Progenitor cell of endocrine pancreas (in vitro differentiated cells): ENCODE measurements at places on chromosomes 2 and 18. TPM values are rescaled to one million over a fixed set of nuclear protein-coding genes. Genes with fewer than 3 reads are reported as not detected.

Gene APOB
- 15.6 and 22.2 TPM in 2 replicates for total RNA-seq

GRCh38 chr2:166960702-166961270 lies 72.5 kb downstream of the XIRP2 start:
- no peak for DNase-seq

GRCh38 chr18:49699303-49699702 lies 114.0 kb downstream of the ACAA2 start:
- DNase-seq = no peak

- no peak for DNase-seq
Measured at GRCh38 chr2:160747501-160748170, 254.0 kb upstream of the RBMS1 start.
